AG08396 (cell line): ENCODE measurements at places on chromosomes 3 and 15.

DNA sequence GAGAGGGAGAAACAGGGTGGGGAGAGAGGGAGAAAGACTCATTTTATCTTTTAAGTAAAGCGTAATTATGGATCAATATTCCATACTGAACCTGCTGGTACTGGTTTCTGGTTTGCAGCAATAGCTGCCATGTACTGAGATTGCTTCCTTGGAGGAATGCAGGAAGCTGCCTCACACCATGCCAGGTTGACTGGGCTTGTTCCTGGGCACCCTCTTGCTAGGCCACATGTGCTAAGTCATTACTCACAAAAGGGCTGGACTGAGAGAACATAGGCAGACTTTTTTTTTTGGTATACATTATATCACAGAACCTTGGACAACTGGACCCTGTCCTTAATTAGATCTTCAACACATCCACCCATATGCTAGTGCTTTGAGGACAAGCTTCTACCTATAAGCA, 193.4 kb downstream of the ZNF621 start:
- DNase-seq, result no peak

- DNase-seq, result no peak
Measured at GRCh38 chr3:157247391-157247790, 87.4 kb upstream of the CCNL1 start.

GRCh38 chr15:62365795-62366442, 200.8 kb upstream of the C2CD4B start:
- no peak for DNase-seq

DNA sequence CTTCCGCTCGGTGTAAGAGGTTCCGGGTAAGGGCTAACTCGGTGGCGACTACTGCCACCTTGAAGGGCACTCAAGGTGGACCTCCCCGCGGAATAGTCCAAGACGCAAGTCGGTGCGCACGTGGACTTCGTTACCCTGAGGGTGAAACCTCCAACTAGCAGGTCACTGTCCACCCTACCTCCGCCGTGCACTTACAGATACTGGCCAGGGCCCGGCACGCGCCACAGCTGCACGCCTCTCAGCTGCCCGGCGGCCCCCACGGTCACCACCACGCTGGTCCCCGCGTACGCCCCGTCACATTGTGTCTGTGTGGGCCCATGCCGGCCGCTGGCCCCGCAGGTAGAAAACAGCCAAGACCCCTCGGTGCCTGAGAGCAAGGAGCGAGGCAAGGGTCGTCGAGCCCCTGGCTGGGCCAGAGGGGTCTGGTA, 1.1 kb downstream of the LTK start:
- DNase-seq, result no peak

DNA sequence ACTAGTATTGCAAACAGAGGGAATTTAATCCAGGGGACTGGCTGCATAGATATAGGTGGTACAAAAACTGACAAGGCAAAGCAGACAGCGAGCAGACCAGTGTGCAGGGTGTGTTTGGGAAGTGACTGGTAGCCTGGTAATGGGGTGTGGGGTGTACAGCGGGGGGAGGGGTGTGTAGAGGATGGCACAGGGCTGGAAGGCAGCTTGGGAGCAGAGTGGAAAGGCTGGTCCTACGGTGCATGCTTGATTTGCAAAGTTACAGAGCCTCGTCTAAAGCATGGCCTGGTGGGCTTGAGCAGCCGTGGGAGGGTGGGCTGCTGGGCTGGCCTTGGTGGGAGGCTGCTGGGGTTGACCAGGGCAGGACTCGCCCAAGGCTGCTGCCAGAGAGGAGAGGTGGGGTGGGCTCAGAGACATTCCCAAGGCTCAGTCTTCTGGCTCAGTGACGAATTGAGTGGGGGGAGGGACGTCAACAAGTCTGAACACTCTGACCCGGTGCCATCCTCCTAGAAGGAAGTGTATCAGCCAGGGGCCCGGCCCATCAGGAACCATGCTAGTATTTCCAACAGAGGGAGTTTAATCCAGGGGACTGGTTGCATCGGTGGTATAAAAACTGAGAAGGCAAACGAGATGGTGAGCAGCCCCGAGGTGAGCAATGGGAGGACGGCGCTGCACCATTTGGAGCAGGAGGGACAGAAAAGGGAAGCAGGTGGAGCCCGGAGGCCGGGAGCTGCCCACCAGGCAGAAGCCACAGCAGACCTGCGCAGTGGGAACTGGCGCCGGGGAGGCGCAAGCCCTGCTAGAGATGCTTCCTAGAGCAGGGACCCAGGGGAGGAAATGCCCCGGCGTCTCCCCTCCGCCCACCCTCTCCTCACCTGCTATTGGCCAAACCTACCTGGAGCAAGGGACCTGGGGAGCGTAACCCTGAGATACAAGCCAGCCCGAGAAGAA, 29.2 kb downstream of the CPN2 start:
- DNase-seq, result no peak

DNA sequence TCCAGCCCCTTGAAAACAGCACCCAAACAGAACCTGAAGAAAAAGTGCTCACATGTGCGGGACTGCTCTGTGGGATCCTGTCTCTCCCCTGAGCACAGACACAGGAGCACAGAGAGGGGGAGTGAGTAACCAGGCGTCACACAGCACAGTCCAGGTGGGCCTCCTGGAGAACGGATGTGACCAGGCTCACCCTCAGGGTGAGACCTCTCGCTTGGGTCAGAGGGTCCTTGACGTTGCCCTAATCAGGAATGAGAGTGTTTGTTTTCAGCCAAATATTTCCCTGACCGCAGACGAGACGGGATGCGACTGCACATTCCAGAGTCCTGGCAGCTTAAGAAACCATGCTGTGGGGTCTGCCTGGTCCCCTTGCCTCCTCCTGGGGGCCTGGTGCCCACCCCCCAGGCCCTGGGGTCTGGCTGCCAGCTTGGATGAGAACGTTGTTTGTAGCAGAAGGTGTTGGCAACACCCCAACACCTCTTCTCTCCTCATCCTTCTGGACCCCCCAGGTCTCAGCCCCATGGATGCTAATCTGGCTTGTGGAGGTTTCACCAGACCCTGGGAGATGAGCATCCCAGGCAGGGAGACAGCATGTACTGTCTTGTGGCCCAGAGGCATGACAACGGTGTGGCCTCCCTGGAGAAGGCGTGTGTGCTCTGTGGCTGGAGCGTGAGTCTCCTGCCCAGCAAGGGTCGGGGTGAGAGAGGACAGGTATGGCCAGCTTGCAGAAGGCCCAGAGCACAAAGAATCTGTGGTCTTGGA, 42.1 kb upstream of the SLC6A6 start:
- DNase-seq, result peak; percentile 43

GRCh38 chr15:81106560-81106959, 27.5 kb upstream of the CFAP161 start:
- peak; percentile 71 for DNase-seq

DNA sequence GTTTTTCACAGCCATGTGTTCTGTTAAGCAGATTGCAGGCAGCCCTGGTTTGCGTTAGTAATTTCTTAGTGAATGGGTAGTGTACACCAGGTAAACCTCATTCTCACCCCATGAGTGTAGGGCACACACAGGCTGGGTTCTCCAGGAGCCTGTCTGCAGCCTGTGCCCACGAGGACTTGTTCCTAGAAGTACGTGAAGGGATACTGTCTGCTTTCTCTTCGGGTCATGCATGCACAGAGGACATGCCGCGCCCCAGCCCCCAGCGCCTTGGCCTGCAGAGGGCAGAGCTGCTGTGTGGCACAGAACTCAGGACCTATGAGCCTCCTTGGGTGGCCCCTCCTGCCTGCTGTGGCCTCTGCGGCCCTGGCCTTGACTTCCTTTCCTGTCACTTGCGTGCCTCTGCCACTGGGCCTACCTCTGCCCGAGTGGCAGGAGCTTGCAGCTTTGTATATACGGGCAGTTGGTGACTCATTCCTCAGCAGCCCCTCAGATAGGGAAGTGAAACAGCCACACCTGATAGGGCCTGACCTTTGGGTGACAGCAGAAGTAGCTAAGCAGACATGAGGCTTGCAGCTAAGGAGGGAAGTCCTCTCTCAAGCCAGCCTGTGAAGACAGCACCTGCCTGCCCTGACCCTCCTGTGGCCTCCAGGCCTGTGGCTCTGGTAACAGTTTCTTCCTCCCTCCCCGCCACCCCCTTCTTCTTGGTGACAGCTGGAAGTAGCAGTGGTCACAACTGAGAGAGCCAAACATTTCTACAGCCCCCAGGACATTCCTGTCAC, 19.5 kb downstream of the PPCDC start:
- DNase-seq, result no peak

DNA sequence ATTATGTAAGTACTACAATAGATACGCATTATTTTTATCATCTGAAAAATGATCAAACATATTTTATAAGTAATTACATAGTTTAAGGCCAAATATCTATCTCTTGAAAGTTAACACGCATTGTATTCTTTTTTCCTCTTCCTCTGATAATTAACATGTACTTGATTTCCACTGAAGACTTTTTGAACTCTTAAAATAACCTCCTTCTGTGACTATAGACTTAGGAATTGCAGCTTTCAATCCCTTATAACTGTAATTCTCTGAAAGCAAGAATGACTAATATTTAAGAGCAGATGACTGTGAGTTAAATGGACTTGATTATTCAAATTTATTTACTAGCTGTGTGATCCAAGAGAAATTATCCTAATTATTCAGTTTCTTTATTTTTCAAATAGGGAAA, 730.6 kb upstream of the NECTIN3 start:
- peak; percentile 20 for DNase-seq

DNA sequence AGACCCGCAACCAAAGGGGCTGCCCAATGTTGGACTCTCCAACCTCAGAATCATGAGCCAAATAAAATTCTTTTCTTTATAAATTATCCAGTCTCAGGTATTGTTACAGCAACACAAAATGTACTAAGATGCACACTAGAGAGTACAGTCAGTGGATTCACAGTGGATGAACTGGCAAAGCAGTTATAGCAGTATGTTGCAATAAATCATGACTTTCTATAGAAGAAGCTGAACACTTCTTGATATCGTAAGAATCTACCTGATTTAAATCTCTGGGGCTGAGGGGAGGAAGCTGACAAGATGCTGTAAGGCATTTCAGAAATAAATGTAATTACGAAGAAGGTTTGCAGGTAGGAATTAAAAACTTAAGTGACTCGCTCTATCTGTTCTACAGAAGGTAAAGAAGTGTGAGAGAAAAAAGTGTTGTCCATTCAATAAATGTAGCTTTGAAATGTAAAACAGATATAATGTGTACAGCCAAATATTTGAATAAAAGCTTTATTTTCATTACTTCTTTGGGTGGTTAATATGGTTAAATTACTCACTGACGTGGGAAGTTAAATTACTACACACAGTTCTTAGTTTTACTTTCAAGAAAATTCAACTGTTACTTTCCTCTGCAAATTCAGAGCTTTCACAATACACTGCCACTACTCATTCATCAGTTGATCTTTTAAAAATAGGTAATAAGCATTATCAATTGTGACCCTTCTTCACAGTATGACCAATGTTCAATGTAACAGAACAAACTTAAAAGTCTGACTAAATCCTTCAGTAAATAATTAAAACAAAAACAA, 439.1 kb downstream of the SHQ1 start:
- DNase-seq, result no peak

DNA sequence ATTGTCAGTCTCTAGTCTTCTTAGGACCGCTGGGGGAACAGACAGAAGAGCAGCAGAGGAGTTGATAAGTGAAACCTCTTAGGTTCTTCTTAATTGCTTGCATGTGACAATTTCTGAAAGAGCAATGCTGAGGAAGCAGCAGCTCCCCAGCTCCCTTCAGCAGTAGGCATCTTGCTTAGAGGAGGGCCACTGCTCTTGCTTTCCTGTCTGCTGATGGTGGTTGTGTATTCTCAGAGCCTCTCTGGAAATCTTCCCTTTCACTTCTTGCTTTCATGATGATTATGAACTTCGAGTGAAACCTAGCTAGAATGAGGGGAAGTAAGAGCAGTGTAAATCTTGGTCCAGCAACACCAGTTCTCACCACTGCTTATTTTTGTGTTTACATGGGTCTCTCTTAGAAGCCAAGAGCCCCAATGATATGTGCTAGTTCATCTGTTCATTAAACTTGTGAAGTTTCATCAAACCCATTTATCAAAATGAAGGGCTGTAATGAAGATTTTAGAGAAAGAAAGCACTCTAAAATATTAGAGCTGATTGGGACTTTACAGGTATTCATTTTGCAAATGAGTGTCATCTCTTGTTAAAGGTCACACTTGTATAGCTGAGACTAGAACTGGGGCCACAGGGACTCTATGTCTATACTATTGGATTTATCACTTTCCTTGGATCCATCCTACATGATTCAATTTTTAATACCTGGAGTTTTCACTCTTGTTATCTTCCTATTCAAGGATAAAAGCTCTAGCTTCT, 246.7 kb downstream of the LPP start:
- DNase-seq, result no peak

DNA sequence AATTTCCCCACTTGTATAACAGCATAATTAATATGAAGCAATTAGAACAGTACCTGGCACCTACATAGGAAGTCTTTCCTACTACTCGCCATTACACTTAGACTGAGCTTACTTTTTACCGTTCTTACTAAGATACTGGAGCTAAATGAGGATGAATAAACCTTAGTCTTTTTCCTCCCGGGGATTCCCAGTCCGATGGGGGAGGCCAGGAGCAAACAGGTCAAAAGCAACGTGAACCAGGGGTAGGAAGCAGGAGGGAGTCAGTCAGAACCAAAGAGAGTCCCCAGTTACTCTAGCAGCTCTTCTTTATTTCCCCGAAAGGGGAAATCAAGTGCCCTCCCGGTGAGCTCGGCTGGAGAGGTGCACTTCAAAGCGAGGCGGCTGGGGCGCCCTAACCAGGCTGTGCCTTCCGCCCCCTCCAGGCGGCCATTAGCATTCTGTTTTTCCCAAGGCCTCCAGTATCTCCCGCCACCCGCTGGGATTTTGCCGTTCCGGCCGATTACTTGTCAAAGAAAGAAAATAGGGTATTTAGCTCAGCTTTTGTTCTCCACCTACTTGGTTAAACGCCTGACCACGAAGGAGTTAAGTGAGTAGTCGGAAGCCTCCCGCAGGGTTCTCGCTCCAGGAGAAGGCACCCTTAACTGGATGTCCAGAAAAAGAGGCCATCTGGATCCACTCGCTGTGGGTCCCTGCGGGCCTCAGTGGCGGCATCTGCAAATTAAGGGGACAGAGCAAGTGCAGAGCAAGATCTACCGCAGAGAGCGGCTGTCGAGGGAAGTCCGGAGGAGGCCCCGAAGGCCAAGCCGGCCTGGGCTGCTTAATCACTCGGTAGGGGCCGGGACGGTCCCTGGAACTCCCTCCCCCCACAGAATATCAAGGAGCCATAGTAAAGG, 6.3 kb upstream of the EOMES start:
- no peak for DNase-seq

- no peak for DNase-seq
Measured at GRCh38 chr3:123054931-123055330, 11.9 kb upstream of the PDIA5 start.

DNA sequence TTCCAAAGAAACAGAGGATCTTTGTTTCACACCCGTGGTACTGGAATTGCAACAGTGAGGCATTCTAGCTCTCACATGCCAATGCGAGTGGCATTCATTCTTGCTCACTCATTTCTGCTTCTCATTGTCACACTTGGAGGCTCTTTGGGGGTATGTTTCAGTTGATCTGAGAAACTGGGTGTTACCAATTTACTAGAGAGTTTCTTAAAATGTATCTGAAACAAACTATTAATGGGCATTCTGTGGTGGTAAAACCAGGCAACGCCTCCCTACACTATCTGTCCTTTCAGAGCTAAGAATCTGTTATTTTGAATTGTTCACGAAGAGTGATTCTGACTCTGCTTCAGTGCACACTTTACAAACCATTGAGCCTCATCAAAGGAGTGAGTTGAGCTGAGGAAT, 140.6 kb upstream of the BHLHE40 start:
- no peak for DNase-seq
